Cardiac fibroblast (primary cell): ENCODE measurements at places on chromosomes 3 and 15.
A peak's percentile ranks its signal among the peaks of the same experiment; 100 is the strongest.

DNA sequence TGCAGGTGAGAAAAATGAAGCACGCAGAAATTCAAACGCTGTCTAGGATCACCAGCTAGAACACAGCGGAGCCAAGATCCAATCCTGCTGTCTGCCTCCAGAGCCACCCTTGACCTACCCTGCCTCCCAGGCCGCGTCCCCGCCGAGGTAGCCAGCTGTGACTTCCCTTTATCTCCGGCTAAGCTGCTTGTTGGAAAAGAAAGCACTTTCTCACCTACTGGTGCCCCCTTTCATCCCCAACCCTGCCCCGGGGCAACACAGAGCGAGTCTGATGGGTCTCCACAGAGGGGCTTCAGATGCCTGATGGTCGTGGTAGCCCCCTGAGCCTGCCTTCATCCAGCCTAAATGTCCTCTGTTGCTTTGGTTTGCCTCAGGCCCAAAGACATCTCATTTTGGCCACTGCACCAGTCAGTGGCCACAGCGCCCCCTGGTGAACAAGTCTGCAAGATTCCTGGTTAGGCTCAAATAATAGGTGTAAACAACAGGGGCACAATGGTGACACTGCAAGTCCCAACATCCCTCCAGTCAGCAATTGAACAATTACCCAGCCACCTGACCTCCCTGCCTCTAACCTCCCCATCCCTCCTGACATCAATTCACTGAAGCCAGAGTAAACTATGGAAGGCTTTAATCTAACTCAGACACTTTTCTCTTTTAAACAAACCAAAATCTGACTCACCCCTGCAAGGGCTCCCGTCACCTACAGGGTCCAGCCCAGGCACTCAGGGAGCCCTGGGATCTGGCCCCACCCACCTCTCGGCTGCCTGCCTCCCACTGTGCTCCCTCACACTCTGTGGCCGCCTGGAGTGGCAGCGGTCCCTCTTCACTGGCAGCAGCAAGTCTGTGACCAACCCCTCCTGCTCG, 27.3 kb upstream of the BCL2L10 start:
- DNase-seq, result peak; percentile 78

GRCh38 chr15:95857124-95857757, 473.3 kb upstream of the NR2F2 start:
- peak; percentile 19 for DNase-seq

GRCh38 chr3:59575113-59576001, 525.5 kb upstream of the CFAP20DC start:
- DNase-seq, result peak; percentile 82

DNA sequence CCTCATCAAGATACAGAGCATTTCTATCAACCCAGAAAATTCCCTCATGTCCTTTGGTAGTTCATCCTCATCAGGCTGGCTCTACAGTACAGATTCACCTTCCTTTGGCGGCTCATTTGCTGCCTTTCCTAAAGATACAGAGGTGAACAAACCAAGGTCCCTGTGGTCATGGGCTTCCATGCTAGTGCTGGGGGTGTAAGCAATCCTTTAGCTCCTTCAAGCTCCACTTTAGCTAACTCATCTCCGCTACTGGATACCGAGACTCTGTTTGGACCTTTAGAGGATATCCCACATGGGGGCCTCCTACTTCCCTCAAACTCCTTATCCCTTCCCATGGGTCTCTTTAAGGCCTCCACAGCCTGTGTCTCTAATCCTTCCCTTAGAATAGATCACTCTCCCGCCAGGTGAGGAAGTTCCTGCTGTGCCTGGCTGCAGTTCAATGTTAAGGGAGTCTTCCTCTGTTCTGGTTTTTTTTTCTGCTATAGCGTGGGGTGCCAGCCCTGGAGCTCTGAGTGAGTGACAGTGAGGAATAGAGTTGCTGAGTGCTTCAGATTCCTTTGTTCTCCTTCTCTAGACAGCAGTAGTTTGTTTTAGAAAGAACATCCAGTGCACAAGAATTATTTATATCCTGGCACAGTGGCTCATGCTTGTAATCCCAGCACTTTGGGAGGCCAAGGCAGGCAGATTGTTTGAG, 30.7 kb downstream of the CLEC3B start:
- no peak for DNase-seq

- DNase-seq, result no peak
Measured at GRCh38 chr15:73142802-73143762, 90.8 kb downstream of the NEO1 start.

DNA sequence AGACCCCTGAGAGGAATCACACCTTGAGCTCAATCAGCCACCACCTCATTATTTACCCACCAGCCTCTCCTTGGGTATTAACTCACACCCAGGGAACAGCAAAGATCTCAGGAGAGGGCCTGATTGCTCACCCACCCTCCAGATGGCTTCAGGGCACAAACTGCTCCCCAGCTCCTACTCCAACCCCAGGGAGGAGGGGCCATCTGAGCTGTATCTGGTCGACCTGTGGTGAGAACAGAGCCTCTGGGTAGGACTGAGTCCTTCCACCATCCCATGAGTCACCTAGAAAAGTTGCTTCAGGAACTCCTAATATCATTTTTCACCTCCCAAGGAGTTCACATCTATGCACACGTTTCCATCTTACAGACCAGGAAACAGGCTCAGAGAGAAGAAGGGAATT, 44.8 kb upstream of the HES1 start:
- peak; percentile 58 for DNase-seq

- DNase-seq, result no peak
Measured at GRCh38 chr3:14540821-14541385, 761 bp upstream of the GRIP2 start.

- DNase-seq, result no peak
Measured at GRCh38 chr3:13173186-13173585, 100.0 kb upstream of the IQSEC1 start.

- DNase-seq, result no peak
Measured at GRCh38 chr15:79035111-79035601, 55.4 kb downstream of the RASGRF1 start.

GRCh38 chr3:115980709-115981108, 357.4 kb downstream of the GAP43 start:
- DNase-seq, result no peak
